ENCODE measurements at places on chromosomes 3 and 15. TPM values are rescaled to one million over a fixed set of nuclear protein-coding genes. Genes with fewer than 3 reads are reported as not detected.

RNU5B-1 gene
- not detected for total RNA-seq

ITIH1 gene
- 3.5 TPM for total RNA-seq

ATP10A gene
- total RNA-seq: 26.5 TPM

- H3K36me3 ChIP-seq: no peaks in the 10 kb centered on the region
- no peak for DNase-seq
- H3K27ac ChIP-seq: no peak overlapping the region
Observed at GRCh38 chr3:186035277-186035676, 73.6 kb downstream of the ETV5 start.

GRCh38 chr3:100440895-100441294 is 39.6 kb downstream of the LNP1 start:
- no peaks in the 10 kb centered on the region for H3K36me3 ChIP-seq
- DNase-seq: no peak
- H3K4me3 ChIP-seq: no peak overlapping the region
- H3K27ac ChIP-seq: no peak overlapping the region
- H3K4me1 ChIP-seq: no peaks in the 10 kb centered on the region

GRCh38 chr3:169846458-169847193 is 23.1 kb downstream of the LRRC31 start:
- H3K27me3 ChIP-seq: no peaks in the 10 kb centered on the region
- no peaks in the 10 kb centered on the region for H3K4me1 ChIP-seq

Measured in testis (tissue), 5 donors.